NCI-H526 treated with DMSO at 0.1 percent for 48 hours (cell line): ENCODE measurements at places on chromosomes 16 and 17.

- peak; percentile 53 for DNase-seq
Observed at GRCh38 chr17:36743130-36743529, 141.7 kb downstream of the MRM1 start.

DNA sequence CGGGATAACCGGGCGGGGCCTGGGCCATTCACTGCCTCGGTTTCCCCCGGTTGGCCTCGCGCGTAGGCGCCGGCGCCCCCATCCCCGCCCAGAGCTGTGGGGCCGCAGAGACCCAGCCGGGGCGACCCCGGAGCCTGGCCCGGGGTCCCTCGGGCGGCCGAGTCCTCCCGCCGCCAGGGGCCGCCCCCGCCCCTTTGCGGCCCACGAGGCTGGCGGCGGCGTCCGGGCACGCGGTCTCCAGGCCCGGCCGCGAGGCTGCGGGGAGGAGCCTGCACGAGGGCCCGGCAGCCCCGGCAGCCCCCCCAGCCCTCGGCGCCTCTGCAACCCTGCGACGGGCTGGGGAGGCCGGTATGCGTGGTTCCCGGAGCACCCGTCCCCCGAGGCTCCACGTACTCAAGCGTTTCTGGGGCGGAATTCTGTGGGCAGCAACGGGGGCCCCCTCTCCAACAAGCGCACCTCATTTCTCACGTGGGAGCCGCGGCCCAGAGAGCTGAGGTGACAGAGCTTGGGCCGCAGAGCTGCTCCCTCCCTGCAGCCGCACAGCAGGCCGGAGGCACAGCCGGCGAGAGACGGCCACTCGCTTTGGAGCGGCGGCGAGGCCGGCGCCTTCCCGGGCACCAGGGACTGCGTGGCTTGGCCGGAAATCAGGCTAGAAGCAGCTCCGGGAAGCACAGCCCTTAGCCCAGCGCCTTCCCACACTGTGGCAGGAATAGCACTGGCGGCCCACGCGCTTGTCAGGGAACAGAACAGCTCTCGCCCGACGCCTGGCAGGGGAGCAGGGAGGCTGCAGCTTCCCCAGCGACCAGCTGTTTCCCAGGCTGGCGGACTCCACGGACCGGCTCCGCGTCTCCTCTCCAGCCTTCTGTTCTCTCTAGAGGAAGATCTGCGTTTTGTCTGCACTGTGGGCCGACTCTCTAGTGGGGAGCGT, 867 bp upstream of the LIMD2 start:
- no peak for DNase-seq

GRCh38 chr17:79811011-79811867, 14.4 kb upstream of the CBX8 start:
- peak; percentile 72 for DNase-seq

- DNase-seq = no peak
Observed at GRCh38 chr17:47066095-47066494, 87.0 kb upstream of the RPRML start.

GRCh38 chr17:47315451-47316266, 8.1 kb upstream of the EFCAB13 start:
- peak; percentile 67 for DNase-seq
